GM10248 (cell line): ENCODE measurements at places on chromosomes 16 and 17.

DNA sequence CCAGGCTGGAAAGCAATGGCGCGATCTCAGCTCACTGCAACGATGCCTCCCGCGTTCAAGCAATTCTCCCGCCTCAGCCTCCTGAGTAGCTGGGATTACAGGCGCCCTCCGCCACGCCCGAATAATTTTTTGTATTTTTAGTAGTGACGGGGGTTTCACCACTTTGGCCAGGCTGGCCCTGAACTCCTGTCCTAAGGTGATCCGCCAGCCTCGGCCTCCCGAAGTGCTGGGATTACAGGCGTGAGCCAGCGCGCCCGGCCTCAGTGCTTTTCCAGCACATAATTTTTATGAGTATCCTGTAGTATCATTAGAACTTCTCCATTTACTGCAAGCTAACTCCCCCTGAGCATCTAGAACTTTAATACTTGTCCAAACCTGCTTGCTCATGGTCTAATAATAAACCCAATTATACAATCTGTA is 1.8 kb downstream of the UBE2G1 start:
- DNase-seq = no peak

DNA sequence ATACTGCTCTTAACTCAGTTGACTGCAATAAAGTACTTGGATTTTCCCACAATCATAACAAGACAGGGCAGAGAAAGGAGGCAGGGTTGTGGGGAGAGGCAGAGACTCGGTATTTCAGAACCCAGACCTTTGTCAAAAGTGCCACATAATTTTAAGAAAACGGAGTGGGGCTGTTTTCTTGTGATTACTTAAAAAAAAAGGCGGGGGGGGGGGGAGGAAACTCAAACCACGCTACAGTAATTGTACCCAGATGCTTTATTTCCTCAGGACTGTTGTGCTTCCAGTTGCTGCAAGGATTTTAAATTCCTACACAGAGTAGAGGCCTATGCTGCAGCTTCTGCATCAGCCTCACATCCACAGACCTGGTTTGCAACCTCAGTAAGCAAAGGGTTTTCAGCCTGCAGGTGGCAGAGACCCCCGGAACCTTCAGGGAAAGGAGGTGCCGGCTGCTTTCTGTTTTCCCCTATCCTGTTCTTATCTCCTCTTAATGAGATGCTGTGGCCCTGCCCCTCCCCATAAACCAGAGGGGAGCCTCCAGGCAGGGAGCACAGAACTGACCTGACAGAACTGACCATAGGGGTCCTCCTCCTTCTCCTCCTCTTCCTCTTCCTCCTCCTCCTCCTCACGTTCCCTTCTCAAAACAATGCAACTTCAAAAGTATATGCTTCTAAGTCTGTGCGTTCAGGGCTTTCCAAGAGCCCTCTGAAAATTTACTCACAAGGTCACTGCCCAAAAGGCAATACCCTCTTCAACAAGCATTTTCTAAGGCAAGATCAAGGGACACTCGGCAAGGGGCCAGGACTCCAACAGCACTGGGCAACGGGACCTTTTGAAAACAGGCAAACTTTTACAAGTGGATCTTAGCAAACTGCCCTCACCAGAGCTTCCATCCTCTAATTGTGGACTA is 7.5 kb downstream of the AXIN2 start:
- DNase-seq = no peak

- DNase-seq = no peak
Observed at GRCh38 chr16:60755907-60756306, 1280.3 kb downstream of the CDH8 start.

DNA sequence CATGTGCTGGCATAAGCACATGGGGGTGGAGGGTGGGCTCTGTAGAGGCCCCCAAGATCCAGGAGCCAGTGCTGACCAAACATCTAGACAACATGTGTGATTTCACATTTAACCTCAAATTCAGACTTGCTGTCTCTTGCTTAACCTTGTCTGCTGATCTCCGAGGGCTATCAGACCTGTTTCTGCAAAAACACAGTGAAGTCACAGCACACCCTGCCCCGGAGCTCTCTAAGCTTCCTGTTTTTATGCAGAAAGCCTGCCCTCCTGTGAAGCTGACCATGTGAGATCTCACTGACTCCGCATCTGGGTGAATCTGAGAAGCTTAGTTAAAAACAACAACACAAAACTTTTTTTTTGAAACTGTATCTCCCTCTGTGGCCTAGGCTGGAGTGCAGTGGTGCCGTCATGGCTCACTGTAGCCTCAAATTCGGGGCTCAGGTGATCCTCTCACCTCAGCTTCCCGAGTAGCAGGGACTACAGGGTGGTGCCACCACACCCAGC is 6.6 kb upstream of the DPEP2 start:
- no peak for DNase-seq

- peak; percentile 67 for DNase-seq
Observed at GRCh38 chr16:58515871-58516767, 802 bp downstream of the SETD6 start.

- DNase-seq = no peak
Observed at GRCh38 chr16:65101009-65101408, 20.9 kb downstream of the CDH11 start.

- DNase-seq = no peak
Observed at GRCh38 chr17:27352448-27353032, 58.6 kb downstream of the WSB1 start.

DNA sequence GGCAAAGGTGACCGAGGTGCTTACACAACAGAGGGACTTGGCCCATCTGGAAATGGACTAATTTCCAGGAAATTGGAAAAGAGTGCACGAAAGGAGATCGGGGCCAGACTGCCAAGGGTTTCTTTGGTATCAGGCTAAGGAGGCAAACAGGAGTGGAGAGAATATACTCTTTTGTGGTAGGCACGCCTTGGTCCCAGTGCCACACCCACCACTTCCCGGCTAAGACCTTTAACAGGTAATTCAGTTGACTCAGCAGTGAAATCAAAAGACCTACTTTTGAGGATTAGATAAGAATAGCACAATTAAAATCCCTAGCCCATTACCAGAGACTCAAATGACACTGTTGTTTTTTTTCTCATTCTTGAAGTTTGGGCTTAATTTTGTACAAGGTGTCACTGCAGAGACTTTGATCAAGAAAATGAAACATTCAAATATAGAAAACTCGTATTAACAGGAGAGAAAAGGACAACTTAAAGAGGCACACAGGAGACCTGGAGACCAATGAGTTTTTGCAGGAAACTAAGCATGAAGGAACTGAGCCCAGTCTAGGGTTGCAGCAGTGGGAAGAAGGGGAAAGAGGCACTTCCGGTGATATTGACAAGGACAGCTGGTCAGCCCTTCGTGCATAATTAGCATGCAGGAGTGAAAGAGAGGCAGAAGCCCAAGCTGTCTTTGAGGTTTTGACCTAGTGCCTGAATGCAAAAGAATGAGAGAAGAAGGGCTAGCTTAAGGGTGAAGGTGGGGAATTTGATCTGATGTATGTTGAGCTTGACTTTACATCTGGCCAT is 265.5 kb upstream of the CCL2 start:
- DNase-seq = no peak

DNA sequence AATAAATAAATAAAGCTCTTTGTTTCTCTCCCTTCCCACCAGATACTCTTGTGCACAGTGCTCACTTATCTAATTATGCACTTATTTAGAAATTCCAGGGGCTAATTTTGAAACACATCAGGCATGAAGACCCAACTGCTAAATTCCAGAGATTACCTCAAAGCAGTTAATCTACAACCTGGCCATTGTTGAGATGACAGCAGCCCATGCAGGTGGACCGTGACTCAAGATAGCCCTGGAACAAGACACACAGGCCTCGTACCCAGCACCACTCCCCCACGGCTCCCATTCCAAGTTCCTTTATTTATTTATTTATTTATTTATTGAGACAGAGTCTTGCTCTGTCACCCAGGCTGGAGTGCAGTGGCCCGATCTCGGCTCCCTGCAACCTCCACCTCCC is 60.1 kb upstream of the NPEPPS start:
- DNase-seq = no peak

DNA sequence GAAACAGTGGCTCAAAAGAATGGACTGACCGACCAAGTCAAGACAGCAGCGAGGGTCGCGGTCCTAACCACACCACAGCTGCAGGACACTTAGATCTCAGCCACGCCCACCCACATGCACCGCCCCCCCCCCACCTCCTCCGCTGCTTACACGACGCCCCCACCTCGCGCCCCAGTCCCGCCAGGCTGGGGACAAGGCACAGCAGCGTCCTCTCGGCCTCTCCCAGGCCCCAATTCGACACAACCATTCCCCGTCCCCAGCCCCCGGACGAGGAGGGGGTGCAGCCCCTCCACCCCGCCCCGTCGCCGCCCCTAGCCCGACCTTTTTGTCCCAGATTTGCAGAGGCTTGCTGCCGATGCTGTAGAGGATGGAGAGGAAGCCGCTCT is 477 bp downstream of the CFAP20 start:
- DNase-seq = peak; percentile 38

GRCh38 chr16:49961089-49961488 is 63.9 kb upstream of the CNEP1R1 start:
- DNase-seq = no peak

DNA sequence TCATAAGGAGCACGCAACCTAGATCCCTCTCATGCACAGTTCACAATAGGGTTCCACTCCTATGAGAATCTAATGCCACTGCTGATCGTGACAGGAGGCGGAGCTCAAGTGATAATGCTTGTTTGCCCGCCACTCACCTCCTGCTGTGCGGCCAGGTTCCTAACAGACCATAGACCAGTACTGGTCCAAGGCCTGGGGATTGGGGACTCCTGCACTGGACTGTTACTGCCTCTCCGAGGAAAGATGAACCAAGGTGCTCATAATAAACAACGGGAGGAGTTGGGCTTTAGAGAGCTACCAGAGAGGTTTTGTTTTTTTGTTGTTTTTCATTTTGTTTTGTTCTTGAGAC is 58.2 kb downstream of the TK2 start:
- no peak for DNase-seq

- DNase-seq = no peak
Observed at GRCh38 chr17:36616061-36617029, 15.0 kb downstream of the MRM1 start.

DNA sequence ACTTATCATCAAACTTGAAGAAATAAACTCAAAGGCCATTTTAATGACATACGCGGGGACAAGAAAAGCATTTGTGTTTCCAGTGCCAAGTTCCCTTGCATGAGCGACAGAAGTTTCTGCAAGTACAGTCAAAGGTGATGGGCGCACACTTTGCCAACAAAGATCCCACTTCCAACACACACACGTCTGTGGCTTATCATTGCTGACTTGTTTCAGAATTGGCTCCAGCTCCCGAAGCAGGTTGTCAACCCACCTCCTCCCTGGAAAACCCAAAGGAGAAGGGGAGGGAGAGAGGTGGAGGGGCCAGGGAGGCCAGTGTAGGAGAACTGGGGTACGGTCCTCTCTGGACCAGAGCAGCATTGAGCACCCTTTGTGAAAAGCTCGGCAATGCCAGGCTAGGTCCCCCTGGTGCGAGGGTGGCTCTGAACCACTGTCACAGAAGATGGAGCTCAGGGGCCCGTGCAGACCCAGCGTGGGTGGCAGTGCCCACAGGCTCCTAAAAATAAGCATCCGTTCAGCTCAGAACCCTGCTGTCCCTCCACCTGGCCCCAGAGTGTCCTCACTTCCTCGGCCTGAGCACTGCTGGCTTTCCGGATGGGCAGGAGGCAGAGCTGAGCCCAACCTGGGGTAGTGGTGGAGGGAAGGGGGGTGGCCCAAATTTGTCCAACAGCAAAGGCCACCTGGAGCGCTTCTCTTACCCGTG is 33.2 kb downstream of the RBFOX3 start:
- no peak for DNase-seq

GRCh38 chr16:71894921-71895678 is at the start of gene IST1:
IST1 (plus strand) TSS chr16:71895531; CDS start chr16:71915641, 20,110 bp downstream.
- DNase-seq = peak; percentile 97

GRCh38 chr17:57954397-57955182 is 622 bp downstream of the CUEDC1 start:
- DNase-seq = no peak

- DNase-seq = no peak
Observed at GRCh38 chr16:66006485-66006884, 360.0 kb upstream of the CDH5 start.
